Thoracic aorta (tissue), 2 donors: ENCODE measurements at places on chromosomes 16 and 17.

DNA sequence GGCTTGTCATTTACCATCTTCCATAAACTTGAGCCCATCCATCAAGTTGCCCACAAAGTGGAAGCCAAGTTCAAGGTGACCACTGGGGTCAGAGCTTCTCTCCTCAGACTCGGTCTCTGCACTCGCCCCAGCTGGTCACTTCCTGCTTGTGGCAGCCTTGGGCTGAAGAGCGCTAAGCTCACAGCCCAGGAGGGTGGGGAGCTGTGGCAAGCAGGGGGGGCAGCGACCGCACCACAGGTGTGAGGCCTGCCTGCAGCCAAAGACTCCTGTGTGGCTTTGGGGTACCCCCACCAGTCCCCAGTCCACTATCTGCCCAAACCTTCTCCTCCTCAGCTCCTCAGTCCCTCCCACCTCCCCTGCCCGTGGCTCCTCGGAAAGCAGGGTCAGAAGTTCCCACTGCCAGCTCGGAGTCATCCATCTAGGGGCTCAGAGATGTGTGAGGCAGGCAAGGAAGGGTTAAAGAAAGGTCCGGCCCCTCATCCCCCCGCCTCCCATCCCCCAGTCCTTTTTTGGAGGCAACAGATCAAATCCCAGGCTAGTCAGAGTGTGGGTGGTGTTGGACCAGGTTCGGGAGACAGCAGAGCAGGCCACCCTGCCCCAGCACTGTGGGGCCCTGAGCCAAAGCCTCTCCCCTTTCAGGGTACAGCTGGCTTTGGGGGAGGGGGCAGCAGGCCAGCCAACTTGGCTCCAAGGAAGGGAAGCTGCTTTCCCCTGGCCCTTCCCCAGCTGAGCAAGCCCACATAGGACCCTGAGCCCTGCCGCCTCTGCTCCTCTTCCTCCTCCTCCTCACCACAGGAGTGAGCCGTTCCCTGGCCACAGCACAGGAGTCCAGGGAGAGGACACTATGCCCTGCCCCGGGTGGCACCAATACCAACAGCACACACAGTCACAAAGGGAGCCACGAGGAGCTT, 3.2 kb downstream of the CSF3 start:
- no peaks in the 10 kb centered on the region for H3K27me3 ChIP-seq
- H3K27ac ChIP-seq = peak overlapping the region; percentile 47
- H3K4me3 ChIP-seq = no peak overlapping the region
- peaks cover 15% of the 10 kb centered on the region for H3K36me3 ChIP-seq
- H3K4me1 ChIP-seq = peaks cover 7% of the 10 kb centered on the region
- DNase-seq = no peak

DNA sequence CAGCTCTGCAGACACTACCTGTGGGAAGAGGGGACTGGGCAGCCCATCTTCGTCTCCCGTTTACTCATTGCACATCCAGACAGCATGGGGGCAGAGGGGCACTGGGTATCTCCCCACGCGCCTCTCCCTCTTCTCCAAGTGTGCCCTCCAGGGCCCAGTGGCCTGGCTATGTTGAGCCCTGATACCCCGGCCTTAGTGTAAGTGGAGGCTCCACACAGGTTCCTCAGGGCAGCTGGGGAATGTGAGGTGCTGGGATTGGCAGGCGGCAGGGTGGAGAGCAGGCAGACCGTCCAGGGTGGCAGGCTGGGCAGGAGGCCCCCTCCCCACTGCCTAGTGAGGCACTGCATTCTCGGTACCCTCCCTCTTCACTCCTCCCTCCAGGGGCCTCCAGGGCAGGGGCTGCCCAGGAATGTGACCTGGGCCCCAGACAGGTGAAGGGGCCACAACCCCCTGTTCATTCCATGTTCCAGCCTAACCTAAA, 13.2 kb upstream of the NAGLU start:
- H3K4me3 ChIP-seq = no peak overlapping the region
- DNase-seq = no peak
- H3K36me3 ChIP-seq = no peaks in the 10 kb centered on the region
- peak overlapping the region; percentile 96 for H3K27ac ChIP-seq
- no peaks in the 10 kb centered on the region for H3K27me3 ChIP-seq

- H3K4me1 ChIP-seq = peaks cover 14% of the 10 kb centered on the region
- peak overlapping the region; percentile 64 for H3K27ac ChIP-seq
- peak overlapping the region; percentile 93 for H3K4me3 ChIP-seq
- H3K27me3 ChIP-seq = no peaks in the 10 kb centered on the region
- no peak for DNase-seq
These were observed 623 bp downstream of the E4F1 start for GRCh38 chr16:2223942-2224486.

DNA sequence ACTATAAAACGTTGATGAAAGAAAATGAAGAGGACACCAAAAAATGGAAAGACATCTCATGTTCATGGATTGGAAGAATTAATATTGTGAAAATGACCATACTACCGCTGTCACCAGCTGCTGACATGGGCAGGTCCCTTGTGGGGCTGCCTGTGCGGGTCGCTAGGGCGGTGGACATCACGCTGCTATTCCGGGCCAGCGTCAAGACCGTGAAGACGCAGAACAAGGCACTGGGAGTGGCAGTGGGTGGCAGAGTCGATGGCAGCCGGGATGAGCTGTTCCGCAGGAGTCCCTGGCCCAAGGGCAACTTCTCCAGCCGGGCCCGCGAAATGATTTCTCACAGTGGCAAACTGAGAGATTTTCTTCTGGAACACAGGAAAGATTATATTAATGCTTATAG, 48.2 kb upstream of the NSRP1 start:
- no peak overlapping the region for H3K4me3 ChIP-seq
- DNase-seq = no peak
- H3K27ac ChIP-seq = no peak overlapping the region
- no peaks in the 10 kb centered on the region for H3K4me1 ChIP-seq
- H3K36me3 ChIP-seq = no peaks in the 10 kb centered on the region

DNA sequence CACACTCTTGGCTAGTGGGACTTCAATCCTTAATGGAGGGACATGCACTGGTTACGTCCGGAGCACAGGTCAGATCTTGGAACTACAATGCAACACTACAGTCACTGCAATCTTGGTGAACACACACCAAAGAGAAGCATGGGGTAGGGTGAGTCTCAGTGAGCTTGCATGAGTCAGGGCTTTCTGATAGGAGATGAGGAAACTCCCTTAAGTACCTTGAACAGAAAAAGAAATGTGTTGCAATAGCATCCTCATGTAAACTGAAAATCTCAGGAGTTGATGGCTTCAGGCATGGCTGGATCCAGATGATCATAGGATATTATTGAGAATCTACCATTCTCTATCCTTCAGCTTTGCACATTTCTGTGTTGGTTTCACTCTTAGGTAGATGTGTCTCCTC, 54.1 kb downstream of the CES1 start:
- H3K4me1 ChIP-seq = no peaks in the 10 kb centered on the region
- no peak for DNase-seq
- H3K27ac ChIP-seq = no peak overlapping the region

DNA sequence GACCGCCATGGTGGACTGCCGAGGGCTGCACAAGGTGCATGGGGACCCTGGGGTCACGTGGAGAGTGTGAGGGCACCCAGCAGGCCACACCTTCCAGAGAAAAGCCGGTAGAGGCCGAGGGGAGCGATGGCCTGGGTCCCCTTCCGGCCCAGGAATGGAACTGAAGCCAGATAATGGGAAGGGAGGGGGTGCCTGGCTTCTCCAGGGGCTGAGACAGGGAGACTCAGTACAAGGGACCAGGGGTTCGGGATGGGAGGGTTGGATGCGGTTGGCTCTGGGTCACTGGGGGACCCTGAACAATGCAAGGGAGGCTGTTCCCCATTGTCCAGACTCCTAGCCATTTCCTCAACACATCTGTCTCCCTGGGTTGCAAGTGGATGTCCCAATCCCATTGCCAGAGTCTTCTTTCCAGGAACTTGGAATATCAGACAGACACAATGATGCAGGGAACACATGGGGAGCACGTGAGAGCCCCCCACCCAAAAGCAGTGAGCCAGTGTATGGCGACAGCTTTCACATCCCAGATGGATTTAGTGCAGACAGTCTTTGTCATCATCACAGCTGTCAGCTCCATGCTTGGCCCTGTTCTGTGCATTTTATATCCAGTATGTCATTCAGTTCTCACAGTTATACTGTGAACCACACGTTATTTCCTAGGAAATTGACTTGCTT, 23.6 kb upstream of the DNAI2 start:
- no peak for DNase-seq
- no peaks in the 10 kb centered on the region for H3K27me3 ChIP-seq
- H3K36me3 ChIP-seq = no peaks in the 10 kb centered on the region
- H3K4me1 ChIP-seq = no peaks in the 10 kb centered on the region
- no peak overlapping the region for H3K4me3 ChIP-seq

- H3K27ac ChIP-seq = no peak overlapping the region
- no peak for DNase-seq
- H3K4me1 ChIP-seq = no peaks in the 10 kb centered on the region
- no peaks in the 10 kb centered on the region for H3K27me3 ChIP-seq
These were observed 266.0 kb downstream of the ENGASE start for GRCh38 chr17:79340333-79341221.

DNA sequence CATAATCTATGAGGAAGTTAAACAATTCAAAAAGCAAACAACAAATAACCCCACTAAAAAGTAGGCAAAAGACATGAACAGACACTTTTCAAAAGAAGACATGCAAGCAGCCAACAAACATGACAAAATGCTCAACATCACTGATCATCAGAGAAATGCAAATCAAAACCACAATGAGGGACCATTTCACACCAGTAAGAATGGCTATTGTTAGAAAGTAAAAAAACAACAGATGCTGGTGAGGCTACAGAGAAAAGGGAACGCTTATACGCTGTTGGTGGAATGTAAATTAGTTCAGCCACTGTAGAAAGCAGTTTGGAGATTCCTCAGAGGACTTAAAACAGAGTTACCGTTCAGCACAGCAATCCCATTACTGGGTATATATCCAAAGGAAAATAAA, 24.4 kb downstream of the TNFRSF13B start:
- H3K27ac ChIP-seq = no peak overlapping the region
- no peaks in the 10 kb centered on the region for H3K4me1 ChIP-seq
- H3K27me3 ChIP-seq = no peaks in the 10 kb centered on the region
- H3K36me3 ChIP-seq = no peaks in the 10 kb centered on the region
- no peak overlapping the region for H3K4me3 ChIP-seq

DNA sequence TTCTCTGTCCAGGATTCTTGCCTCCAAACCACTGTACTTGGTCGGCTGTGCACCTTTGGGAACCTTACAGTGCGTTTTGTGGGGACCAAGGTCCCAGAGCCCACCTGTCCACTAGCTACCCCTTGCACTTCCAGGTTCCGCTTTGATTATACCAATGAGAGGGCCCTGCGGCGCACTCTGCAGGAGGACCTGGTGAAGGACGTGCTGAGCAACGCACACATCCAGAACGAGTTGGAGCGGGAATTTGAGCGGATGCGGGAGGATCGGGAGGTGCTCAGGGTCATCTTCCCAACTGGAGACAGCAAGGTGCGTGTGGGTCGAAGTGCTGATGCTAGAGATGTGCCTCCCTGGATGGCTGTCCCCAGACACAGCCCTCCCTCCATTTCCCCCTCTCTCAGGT, 18.8 kb downstream of the POLR2A start:
- no peak for DNase-seq
- H3K36me3 ChIP-seq = peaks cover 82% of the 10 kb centered on the region
- no peaks in the 10 kb centered on the region for H3K4me1 ChIP-seq
- H3K27ac ChIP-seq = no peak overlapping the region
- H3K27me3 ChIP-seq = no peaks in the 10 kb centered on the region

DNA sequence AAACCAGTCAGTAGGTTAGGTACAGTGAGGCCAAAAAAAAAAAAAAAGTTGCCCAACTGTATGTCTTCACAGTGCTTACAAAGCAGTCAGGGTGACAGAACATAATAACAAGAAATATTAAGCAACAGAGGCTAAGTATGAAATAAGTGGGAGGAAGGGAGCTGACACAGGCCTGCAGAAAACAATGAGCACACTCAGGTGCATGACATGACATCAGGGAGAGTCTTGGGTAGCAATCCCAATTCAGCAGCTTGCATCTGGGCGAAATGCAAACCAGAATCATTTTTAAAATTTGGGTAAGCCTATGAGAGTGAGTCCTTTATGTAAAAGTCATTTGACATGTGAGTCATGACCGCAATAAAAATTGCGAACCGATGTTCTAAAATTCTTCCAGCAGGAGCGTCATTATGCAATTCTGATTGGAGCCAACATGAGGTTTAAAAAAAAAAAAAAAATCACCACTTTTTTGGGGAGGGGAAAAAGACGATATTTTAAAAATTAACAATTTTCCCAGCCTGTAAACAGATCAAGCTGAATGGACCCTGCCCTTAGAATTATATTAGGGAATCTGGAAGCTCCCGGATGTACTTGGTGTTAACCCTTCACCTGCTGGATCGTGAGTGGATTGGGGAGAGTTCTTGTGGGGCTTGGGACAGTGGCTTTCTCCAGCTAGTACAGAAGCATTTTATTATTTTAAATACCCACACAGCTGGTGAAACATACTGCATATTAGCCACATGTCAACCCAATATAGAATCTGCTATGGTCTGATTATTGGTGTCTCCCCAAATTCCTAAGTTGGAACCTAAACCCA, 127.9 kb downstream of the NPIPB5 start:
- H3K4me3 ChIP-seq = no peak overlapping the region
- no peaks in the 10 kb centered on the region for H3K27me3 ChIP-seq
- H3K36me3 ChIP-seq = no peaks in the 10 kb centered on the region
- H3K4me1 ChIP-seq = no peaks in the 10 kb centered on the region

DNA sequence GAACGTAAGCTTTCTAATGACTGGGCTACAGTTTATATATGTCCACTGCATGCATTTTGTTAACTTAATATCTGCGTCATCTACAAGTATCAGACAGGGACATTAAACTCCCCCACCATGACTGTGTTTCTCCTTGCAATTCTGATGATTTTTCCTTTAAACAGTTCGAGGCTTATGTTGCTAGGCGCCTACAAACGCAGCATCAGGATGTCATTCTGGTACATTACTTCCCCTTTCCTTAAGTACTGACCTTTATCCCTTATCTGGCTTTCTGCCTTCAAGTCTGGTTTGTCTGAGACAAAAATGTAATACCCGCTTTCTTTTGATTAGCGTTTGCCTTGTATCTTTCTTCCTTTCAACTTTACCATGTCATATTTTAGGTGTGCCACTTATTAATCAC, 362.4 kb downstream of the SLC39A11 start:
- H3K27ac ChIP-seq = no peak overlapping the region
- no peaks in the 10 kb centered on the region for H3K4me1 ChIP-seq
- H3K27me3 ChIP-seq = no peaks in the 10 kb centered on the region
- peaks cover under 1% of the 10 kb centered on the region for H3K36me3 ChIP-seq
- DNase-seq = no peak
- no peak overlapping the region for H3K4me3 ChIP-seq

DNA sequence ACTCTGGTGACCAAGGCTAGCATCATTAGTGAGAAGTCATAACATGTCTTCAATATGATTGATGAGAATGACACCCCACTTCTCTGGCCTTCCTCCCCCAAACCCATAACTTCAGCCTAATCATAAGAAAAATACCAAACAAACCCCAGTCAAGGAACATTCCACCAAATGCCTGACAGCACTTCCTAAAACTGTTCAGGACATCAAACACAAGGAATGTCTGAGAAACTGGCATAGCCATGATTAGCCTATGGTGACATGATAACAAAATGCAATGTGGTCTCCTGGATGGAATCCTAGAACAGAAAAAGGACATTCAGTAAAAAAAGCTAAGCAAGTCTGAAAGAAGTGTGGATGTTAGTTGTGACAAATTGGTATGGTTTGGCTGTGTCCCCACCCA, 24.7 kb upstream of the TBX4 start:
- H3K4me3 ChIP-seq = no peak overlapping the region
- peaks cover 6% of the 10 kb centered on the region for H3K27me3 ChIP-seq
- no peak overlapping the region for H3K27ac ChIP-seq
- no peak for DNase-seq
- no peaks in the 10 kb centered on the region for H3K36me3 ChIP-seq
- H3K4me1 ChIP-seq = no peaks in the 10 kb centered on the region

GRCh38 chr17:29124925-29125273, 55.3 kb downstream of the MYO18A start:
- no peak overlapping the region for H3K4me3 ChIP-seq
- H3K36me3 ChIP-seq = peaks cover 26% of the 10 kb centered on the region
- no peaks in the 10 kb centered on the region for H3K4me1 ChIP-seq
- no peak overlapping the region for H3K27ac ChIP-seq
- no peak for DNase-seq
- H3K27me3 ChIP-seq = no peaks in the 10 kb centered on the region
